ENCODE measurements at places on chromosomes 5 and 9.

GRCh38 chr5:6396836-6397535, 18.6 kb upstream of the MED10 start:
- DNase-seq: no peak

DNA sequence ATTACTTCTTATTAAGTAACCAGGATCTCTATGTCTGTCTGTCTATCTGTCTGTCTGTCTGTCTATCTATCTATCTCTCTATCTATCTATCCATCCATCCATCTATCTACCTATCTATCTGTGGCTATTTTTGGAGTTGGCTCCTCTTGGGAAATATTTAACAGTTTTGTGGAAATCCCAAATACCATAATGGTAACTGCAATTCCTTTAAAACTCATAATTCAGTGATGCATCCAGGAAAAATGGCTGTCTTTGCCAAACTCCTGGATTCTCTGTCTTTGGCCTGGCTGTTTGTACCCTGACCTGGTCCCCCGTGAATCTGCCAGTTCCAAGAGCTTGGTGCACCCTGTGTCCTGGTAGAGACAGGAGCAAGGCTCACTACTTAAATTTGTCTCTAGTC, 197.0 kb downstream of the PCSK1 start:
- no peak for DNase-seq

- DNase-seq: peak; percentile 9
These were observed at the start of gene ARL10 for GRCh38 chr5:176365351-176366231. TSS of gene ARL10 (plus strand) at chr5:176365487. CDS start at chr5:176365564, 77 bp downstream.

GRCh38 chr9:37146410-37146809, 26.0 kb downstream of the ZCCHC7 start:
- DNase-seq: no peak

- DNase-seq: no peak
These were observed 27.4 kb downstream of the LNPEP start for GRCh38 chr5:96963267-96963666.

GRCh38 chr5:39775086-39775796, 350.5 kb upstream of the DAB2 start:
- no peak for DNase-seq

DNA sequence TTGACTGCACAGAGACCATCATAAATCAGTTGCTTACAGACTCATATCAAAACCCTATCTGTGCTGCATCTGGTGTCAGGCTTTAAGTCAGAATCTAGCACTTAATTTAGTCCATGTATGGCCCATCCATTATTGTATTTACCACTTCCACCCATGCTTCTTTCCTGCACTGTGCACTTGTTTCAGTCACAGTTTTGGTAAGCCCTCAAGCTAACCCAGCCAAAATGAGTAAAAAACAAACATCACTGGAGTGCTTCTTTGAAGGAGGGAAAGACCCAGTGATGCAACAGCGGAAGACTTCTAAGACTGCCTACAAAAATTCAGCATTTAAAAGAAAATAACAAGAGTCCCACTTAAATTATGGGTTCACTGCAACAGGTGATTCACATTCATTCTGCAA, 69.0 kb downstream of the FGF10 start:
- no peak for DNase-seq

GRCh38 chr9:126592461-126592860, 21.3 kb upstream of the LMX1B start:
- DNase-seq: no peak

GRCh38 chr5:146025114-146025680, 80.2 kb downstream of the PLAC8L1 start:
- no peak for DNase-seq

DNA sequence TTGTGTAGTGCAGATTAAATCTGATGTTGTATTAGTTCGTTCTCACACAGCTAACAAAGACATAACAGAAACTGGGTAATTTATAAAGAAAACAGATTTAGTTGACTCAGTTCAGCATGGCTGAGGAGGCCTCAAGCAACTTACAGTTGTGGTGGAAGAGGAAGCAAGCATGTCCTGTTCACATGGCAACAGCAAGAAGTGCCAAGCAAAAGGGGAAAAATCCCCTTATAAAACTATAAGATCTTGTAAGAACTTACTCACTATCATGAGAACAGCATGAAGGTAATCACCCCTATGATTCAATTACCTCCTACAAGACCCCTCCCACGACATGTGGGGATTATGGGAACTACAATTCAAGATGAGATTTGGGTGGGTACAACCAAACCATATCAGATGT, 238.6 kb upstream of the PRR16 start:
- DNase-seq: no peak

- no peak for DNase-seq
These were observed 48.4 kb downstream of the YIPF5 start for GRCh38 chr5:144122081-144122480.

GRCh38 chr5:146890731-146891440, 12.3 kb upstream of the PPP2R2B start:
- DNase-seq: no peak

DNA sequence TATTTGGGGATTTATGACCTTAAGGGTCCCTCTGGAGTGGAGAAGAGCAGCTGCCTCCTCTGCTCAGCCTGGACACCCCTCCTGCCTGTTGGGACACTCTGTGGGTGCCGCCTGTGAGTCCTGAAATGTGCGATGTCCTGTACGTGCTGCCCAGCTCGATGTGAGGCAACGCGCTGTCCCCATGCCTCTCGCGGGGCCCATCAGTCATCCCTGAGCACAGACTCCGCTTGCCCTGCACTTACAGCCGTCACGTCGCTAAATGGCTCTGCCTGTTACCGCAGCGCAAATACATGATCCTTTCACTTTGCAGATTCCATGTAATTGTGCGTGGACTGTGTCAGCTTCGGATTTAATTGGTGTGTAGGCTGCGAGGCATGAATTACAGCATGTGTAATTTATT, 27.1 kb downstream of the IRX4 start:
- no peak for DNase-seq

DNA sequence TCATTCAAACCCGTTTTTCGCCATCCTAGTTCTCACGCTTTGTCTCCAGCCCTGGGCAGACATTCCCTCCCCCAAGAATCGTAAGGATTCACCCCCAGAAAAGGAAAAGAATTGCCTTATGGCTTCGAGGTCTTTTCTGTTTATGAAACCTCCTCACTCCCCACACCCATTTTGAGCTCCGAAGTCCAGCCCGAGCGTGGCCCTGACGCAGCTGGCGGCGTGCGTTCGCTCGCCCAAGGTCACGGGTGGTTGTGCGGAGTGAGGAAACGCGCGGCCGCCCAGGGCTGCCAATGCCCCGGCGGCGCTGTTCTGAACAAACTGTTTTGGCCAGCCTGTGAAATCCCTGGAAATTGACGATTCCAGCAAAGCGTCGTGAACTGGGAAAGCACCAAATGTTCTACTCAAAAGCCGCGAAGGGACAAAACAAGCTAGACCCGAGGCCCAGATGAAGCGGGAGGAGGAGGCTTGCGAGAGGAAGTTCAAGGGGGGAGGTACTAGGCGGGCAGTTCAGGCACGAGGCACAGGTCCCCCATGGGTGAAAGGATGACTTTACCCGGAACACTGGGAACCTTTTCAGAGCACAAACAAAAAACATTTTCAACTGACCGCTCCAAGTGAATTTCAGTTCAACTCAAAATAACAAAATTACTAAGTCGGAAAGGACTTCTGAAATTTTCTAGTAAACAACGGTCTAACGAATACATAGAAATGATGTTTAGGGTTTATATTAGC, 683 bp upstream of the ZFAND5 start:
- DNase-seq: peak; percentile 64

DNA sequence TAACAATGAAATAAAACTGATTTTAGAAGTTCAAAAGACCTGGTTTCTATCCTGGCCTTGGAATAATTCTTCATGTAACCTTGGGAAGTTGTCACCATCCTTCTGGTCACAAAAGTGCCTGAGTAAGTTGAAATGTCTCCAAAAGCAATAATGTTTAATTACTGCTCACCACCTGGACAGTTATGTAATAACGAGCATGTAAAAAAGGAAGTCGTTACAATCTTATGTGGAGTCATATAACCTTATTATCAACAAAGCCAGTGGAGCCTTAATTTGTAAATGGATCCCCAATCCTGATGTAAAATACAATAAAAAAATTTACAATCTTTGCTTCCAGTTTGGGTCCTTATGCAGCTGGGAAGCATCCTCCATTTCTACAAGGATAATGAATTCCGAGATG, 64.2 kb upstream of the GPR151 start:
- DNase-seq: no peak

DNA sequence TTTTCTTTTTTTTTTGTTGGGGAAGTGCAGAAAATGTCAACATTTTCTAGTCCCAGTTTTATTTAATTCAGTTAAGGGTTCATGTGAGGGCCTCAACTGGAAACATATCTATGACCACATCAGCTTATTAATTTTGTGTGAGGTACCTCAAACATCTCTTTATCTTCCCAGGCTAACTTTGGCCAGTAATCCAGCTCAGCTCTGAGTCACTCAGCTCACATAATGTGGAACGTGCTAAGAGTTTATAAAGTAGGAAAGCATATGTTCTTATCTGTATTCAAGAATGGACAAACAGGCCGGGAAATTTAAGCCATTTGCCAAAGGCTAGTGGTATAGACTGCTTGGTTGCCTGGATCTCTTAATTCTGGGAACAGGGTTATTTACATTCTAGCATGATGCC, 118.4 kb downstream of the INSYN2B start:
- DNase-seq: no peak

DNA sequence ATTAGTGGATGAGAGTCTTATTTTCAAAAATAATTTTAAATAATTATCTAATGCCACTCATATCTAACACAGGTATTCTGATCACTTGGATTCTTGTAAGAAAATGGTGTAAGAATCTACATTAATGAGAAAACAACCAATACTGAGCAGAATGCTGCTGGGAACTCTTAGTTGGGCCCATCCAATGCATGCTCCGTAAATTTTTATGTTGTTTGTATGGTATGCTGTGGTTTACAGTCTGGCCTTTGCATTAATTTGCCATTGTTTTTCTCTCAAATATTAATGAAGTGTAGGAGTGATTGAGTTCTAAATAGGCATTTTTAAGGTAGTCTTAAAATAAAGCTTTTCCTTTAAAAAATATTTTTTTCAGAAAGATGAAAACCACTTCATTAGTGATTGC, 133.4 kb downstream of the ZSWIM6 start:
- no peak for DNase-seq

- no peak for DNase-seq
These were observed 27.0 kb downstream of the AQP7 start for GRCh38 chr9:33375238-33375840.

DNA sequence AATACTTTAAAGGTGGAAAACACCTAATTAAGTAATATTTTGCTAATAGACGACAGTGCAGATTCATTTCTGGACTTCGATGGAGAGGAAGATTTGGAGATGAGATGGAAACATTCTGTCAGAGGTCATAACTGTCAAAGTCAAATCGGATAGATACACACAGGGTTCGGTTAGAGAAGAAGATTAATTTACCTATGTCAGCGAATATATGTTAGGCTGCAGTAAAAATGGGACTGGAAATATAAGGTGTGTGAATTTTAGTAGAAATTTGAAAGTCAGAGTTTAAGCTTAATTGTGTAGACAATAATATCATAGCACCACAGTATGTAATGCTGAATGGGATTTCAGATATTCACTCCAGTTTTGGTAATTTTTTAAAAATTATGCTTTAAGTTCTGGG, 1020.3 kb upstream of the ACO1 start:
- no peak for DNase-seq

DNA sequence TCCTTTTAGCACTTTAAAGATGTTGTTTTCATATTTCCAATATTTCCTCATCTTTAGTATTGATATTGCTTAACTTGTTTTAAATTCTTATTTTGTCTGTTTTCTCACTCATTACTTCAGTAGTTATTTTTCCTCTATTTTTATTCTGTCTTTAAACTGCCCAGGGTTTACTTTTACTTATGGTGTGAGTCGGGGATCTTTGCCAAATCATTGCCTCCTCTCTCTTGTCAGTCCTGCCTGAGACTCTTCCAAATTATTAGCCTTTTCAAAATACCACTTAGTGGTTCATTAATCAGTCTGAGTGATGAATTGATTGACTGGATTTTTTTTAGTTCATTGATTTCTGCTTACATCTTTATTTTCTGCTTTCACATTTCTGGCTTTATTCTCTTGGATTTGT, 72.9 kb downstream of the SH3GL2 start:
- no peak for DNase-seq

- DNase-seq: no peak
These were observed 1.3 kb upstream of the GNAQ start for GRCh38 chr9:78032730-78033457.

DNA sequence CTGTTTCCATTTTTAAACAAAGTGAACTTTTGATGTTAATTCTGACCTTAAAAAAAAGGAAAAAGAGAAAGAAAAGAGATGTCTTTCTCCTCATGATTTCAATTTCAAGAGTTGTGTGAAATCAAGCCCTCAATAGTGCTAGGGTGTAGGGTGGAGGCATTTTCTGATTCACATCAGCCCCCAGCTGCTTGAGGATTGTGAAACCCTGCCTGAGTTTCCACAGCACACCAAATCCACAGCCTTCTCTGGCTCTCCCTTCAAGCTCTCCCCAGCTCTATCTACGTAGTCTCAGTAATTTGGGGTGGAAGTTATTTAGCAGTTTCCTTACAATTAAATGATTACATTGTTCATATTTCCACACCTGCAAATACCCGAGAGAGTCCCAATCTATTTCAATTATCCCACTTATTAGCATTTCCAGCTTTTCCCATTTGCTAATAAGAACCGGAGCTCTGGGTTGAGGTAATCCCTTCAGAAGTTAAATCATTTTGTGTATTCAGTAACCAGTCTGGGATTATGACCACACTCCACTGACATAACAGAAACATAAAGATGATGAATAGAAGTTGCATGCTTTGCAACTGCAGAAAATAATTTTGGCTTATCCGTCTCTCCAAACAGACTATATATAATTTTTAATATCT, 54.9 kb downstream of the MTX3 start:
- no peak for DNase-seq

- no peak for DNase-seq
These were observed 23.1 kb upstream of the NSMF start for GRCh38 chr9:137482094-137482781.

DNA sequence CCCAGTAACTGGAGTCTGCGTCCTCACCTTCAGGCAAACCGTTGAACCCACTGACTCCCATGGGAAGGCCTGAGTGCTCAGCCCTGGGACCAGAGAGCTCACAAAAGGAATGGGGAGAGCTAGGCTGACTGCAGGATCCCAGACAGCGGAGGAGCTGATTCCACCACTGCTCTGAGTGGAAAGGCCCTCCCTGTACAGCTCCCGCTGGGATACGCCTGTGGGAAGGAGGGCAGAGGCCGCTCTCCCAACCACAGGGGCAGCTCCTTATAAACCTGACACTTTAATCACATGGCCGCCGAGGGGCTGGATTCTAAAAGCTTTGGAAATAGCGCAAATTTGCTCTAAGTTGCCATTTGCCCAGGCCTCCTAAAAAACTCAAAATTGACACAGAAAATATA, 37.1 kb downstream of the DBH start:
- DNase-seq: no peak

GRCh38 chr5:150625164-150625535, 15.3 kb upstream of the SYNPO start:
- no peak for DNase-seq

All from COR-L47 (cell line).